ENCODE measurements at places on chromosomes 6 and 20.

GRCh38 chr6:90691823-90692222 lies 105.0 kb upstream of the MAP3K7 start:
- no peak for DNase-seq

GRCh38 chr6:45699663-45700062 lies 316.0 kb downstream of the CLIC5 start:
- no peak for DNase-seq

DNA sequence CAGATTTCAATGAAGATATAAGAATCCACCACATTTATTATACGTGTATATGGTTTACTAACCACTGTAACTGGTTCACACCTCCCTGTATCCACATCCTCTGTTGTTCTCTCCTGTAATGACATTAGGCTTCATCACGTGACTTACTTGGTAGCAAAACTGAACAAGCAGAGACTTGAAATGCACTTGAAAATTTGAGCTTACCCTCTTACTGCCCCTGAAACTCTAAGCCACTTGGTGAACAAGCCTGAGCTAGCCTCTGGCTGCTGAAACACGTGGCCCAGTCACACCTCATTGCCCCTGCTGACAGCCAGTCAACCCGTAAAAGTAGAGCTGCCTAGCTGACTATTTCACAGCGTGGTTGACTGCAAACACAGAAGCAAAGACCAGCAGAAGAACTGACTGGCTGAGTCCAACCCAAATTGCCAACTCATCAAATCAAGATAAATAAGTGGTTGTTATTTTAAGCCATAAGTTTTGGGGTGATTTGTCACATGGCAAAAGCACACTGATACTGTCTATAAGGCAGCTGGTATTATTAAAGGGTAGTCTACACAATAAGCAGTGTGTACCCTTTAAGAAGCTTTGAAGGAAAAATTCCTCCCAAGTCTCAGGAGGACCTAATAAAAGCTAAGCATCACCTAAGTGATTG lies 109.0 kb downstream of the RALGAPA2 start:
- DNase-seq, result no peak

DNA sequence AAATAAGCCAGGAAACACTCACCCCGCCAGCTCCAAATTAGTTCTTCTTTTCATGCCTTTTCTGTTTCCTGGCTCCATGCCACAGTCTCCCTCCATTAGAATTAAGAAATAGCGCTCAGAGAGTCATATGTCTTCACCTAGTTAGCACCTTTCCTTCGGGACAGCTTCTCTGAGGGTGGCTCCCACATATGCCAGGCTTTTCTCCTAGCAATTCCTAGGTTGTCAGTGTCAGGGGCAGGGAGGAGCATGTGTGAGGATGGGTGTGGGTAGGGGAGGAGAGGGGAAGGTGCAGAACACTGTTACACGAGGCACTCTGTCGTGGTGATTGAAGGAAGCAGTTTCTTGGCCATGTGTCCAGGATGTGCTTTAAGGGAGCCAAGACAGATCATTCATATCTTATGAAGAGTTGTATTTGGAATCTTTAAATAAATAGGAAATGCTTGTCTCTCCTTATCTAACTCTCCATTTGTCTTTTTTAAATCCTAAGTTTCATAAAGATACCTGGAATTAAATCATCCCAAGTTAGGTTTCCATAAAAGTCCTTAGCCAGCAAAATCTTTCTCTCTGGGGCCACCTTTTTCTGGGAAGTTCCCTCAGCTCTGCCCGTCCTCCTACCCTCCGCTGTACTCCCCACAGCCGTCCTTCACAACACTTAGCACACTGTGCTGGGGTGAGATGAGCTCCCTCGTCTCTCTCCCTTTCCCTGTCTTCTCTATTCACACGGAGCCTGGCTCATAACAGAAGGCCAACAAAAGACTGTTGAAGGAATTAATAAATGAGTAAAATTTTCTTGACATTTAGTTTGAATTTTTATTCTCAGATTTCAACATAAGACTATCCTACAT lies 361.0 kb downstream of the CD83 start:
- no peak for DNase-seq

GRCh38 chr6:81996414-81996813 lies 243.9 kb upstream of the TENT5A start:
- DNase-seq, result no peak

GRCh38 chr6:56938649-56939191 lies 16.2 kb upstream of the BEND6 start:
- no peak for DNase-seq

DNA sequence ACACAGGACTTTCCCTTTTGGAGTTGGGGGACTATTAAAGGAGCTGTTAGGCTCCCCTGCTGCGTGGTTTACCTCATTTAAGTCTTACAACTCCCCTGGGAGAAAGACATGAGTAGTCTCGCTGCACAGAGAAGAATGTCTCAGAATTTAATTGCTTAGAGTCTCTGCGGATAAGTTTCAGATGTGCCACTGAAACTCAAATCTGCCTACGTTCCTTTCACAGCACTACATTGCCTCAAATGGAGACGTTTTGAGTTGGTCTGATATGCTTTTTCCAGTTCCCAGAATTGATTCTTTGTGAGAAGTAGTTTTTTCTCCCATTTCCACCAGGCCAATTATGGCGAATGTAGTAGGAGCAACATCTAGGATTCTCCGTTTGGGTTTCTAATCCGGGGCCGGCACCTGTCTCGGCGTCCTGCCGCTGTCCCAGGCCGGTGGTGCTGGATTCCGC lies 532 bp upstream of the SLC35F1 start:
- DNase-seq, result no peak

- DNase-seq, result no peak
Measured at GRCh38 chr6:36142971-36143838, 12.9 kb downstream of the MAPK13 start.

DNA sequence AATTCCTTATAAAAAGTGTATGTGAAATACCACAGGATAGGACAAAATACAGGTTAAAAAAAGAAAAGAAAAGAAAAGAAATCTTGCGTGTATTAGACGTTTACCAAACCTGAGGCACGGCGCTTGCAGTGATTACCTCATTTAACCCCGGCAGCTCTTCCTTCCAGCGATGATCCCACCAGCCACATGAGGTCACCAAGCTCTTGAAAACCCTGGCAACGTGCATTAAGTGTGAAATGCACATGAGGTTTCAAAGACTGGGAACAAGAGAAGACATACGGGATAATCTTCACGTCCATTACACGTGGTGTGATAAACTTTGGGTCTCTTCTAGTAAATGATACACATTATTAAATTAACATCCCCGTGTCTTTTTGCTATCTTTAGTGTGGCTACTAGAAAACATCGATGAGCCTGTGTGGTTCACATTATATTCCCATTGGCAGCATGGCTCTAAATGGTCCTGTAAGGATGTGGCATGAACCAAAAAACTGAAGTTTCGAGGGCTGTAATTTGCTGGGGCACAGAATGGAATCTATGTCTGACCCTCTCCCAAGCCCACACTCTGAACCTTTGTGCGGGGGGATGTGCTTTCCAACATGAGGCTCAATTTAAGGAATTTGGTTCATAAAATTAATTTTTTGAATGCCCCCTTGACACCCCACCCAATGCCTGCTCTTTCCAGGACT lies 59.2 kb upstream of the THBS2 start:
- DNase-seq, result no peak

DNA sequence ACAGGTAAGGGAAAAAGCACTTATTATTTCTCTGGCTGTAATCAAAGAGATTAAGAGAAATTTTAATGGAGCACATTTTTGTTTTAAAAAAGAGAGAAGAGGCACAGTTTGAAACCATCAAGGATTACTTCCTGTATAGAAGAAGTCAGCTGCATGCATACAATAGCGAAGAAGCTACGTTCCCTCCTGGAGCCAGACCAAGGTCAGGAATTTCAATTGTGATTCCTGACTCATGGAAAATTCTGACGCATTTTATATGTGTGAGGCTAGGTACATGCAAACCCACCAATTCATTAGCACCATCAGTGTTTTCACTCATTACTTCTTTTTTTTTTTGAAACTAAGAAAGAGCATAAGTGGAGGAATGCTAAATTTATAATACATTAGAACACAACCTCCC lies 232.7 kb upstream of the SGK1 start:
- no peak for DNase-seq

- no peak for DNase-seq
Measured at GRCh38 chr6:100877851-100878250, 3.3 kb downstream of the ASCC3 start.

DNA sequence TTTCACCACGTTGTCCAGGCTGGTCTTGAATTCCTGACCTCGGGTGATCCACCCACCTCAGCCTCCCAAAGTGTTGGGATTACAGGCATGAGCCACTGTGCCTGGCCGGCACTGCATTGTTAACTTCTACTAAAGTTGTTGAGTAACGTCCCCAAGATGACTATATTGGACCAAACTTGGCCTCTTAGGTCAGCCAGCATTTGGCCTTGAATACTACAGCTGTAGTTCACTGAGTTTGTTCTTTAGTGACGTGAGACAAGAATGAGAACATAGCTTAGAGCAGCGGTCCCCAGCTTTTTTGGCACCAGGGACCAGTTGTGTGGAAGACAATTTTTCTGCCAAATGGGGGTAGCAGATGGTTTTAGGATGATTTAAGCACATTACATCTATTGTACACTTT lies 237.1 kb downstream of the TBC1D7 start:
- no peak for DNase-seq

GRCh38 chr6:15906420-15907016 lies 222.4 kb upstream of the MYLIP start:
- no peak for DNase-seq

- DNase-seq, result no peak
Measured at GRCh38 chr6:33935439-33936080, 131.8 kb upstream of the MLN start.

GRCh38 chr20:22824077-22824476 lies 211.0 kb upstream of the SSTR4 start:
- DNase-seq, result no peak
